ENCODE measurements at places on chromosomes 3 and 15.

GRCh38 chr15:41838400-41838897, at the start of gene PLA2G4B:
Gene PLA2G4B, plus strand, starts transcription at chr15:41838847. Its CDS starts 67 bp downstream, at chr15:41838914.
- DNase-seq = no peak

GRCh38 chr15:25797511-25797935, 65.6 kb downstream of the ATP10A start:
- no peak for DNase-seq

- no peak for DNase-seq
Measured at GRCh38 chr15:37395100-37395468, 294.7 kb upstream of the MEIS2 start.

DNA sequence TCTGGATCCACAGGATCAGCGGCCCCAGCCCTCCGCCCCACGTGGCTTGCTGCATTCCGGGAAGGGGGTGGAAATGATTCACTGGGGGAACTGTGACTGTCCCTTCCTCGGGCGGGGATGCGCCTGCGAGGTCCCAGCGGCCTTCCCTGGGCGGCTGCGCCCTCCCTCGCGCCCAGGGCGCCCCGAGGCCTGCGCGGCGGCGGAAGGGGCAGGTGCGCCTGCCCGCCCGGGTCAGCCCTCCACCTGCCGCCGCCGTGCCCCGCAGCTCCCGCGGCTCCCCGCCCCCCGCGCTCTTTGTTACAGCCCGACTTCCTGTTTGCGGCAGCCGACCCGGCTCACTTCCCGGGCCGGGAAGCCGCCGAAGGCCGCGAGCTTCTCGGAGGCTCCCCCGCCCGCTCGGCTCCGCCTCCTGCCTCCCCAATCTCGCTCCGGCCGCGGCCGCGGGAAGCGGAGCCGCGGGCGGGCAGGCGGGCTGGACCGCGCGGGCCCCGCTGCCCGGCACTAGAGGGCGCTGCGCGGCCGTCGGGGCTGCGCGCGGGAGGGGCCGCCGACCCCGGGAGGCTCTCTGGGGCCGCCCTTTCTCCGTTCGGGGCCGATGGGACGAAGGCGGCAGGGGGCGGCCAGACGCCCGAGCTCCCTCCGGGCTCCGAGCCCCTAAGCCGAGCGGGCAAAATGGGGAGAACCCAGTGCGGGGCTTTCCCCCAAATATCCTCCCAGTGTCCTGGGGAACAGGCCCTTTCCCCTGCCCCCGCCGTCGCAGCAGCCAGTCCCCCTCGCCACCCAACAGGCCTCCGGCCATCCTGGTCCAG, 11.5 kb upstream of the CHAC1 start:
- DNase-seq = peak; percentile 93

DNA sequence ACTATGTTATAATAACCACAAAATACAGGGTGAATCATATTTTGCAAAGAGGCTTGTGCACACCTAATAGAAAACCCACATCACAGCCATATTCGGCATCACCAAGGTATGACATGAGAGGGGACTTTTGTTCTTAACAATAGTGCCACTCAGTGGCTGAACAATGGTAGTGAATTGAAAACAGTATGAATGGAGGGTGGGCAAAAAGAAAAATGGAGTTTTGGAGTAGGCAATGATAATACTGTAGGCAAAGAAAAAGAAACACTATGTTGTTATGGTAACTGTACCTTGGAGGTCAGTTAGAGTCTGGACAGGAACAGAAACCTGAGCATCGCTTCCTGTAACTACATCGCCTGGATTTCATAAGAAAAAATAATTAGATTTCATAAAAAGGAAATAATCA, 348.6 kb downstream of the PLCL2 start:
- no peak for DNase-seq

- DNase-seq = no peak
Measured at GRCh38 chr3:189766416-189766815, 135.2 kb downstream of the TP63 start.

DNA sequence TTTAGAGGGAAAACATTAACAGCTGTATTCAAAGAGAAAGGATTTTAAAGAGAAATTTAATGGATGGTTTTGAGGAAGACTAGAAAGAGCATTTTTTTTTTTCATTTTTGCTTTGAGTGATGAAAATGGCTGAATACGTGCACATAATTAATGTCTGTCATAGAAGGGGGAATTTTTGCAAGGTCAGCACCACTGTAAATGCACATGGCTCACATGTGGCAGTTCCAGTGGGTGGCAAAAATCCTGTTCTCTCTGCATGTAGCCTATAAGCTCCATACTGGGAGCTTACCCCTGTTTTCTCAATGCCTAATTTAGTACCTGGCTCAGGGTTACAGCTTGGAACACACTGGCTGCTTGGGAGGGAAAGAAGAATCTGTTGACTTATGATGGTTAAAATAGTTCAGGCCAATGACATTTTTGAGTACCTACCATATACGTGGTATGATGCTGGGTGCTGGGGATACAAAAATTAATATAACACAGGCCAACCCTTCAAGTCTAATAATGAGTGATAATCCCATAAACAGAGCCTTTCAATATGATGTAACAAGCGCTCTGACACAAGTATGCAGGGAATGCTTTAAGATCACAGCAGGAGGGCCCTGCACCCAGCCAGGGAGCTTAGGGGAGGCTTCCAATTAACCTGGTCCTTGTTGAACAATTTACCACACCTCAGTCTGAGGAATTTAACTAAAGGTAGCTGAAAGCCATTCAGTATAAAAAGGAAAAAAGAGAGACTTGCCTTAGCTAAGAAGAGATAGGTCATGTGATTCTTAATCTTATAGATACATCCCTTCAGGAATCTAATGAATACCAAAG, 33.0 kb downstream of the HSPBAP1 start:
- DNase-seq = no peak

GRCh38 chr15:62138124-62138523, 27.0 kb downstream of the C2CD4B start:
- DNase-seq = no peak

- no peak for DNase-seq
Measured at GRCh38 chr3:122004107-122004506, 17.9 kb downstream of the ILDR1 start.

Data from posterior vena cava (tissue), 2 donors.